ENCODE measurements at places on chromosomes 2 and 18.

DNA sequence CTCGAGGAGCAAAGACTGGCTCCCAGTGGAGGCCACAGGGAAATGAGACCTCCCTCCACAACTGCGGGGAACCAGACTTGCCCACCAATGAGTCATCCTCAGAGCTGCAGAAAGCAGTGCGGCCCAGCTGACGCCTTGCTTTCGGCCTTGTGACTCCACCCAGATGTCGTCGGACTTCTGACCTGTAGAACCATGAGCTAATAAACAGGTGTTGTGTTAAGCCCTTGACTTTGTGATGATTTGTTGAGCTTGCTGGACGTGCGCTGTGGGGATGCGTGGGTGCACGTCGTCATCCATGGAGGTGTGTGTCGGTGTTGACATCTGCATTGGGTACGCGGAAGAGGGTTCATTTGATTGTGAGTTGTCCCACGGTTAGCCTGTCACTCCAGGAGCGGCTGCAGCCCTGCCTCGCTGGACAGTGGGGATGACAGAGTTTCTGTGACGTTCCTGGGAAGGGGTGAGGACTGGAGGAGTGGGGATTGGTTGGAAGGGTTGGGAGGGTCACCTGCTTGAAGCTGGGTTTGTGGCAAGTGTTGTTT, 154.1 kb downstream of the SH3BP4 start:
- no peak for DNase-seq

DNA sequence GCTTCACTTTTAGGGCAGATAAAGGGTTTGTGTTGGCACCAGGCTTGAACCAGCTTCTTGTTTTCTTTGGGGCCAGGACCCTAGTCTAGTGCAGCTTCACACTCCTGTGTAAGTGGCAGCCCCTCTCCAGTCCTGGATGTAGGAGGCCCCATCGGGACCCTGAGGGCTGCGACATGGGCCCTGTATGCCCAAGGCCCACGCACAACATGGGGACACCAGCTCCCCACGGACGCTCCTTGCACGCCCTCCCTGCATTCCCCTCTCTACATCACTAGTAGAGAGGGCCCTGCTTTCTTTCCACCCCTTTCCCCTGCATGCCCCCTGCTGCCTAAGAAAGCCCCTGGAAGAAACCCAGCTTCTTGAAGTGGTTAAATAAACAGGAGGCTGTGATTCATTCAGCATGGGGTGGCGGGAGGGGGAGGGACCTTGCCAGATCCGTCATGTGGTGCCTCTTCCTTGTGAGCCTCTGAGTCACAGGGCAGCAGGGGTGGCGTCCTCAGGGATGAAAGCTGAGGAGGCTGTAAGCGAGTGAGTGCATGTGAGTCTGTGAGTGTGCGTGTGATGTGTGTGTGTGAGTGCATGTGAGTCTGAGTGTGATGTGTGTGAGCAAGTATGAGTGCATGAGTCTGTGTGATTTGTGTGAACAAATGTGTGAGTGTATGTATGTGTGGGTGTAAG, 42.5 kb downstream of the COPS8 start:
- peak; percentile 99 for DNase-seq

- no peak for DNase-seq
These were observed 339.5 kb upstream of the GCFC2 start for GRCh38 chr2:76050196-76050595.

- DNase-seq = no peak
These were observed 65.8 kb upstream of the SALL3 start for GRCh38 chr18:78913830-78914231.

DNA sequence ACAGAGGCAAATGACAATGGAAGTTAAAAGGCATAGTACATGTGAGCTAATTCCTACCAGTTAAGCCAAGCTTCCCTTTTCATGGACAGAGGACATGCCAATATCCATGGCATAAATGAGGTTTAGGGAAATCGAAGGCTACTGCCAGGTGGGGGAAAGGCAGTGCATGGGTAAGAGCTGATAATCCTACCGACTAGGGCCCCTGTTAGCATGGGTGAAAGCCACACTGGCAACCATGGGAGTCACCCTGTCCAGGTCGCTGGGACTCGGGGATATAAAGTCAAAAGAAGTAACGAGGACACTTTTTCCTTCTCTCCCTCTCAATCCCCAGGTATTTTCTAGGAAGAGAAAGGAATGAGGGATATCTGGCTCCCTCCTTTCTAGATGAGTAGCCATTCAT, 83.7 kb upstream of the CDH19 start:
- no peak for DNase-seq

DNA sequence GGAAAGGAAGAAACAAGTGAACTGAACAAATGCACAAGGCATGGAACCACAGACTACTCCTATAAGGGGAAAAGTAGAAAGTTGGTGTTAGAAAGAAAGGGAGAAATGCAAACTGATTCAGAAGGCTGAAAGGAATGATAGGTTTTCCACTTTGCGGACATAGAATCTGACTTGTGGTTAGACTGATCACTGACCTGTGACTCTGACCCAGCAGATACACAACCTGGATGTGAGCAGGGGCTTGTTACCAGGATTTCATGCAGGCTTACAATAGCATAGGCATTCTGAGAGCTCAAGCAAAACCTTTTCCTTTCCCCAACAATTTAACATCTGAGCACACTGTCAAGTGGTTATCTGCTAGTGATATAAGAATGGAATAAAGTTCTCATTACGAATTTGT, 237.0 kb upstream of the CDH20 start:
- DNase-seq = no peak

- DNase-seq = peak; percentile 58
These were observed 27.0 kb upstream of the TWIST2 start for GRCh38 chr2:238820916-238821315.
